Muscle of back (tissue), 13 donors: ENCODE measurements at places on chromosomes 5 and 9. TPM values are rescaled to one million over a fixed set of nuclear protein-coding genes. Genes with fewer than 3 reads are reported as not detected.
A peak's percentile ranks its signal among the peaks of the same experiment; 100 is the strongest.

GRCh38 chr9:99690573-99690972, 131.1 kb upstream of the NR4A3 start:
- no peak for DNase-seq

Gene WNT8A
- polyA plus RNA-seq: not detected

- peak; percentile 67 for DNase-seq
Measured at GRCh38 chr5:97534166-97534565, 351.1 kb upstream of the RIOK2 start.

Gene SOHLH1
- polyA plus RNA-seq: 0.26 TPM

- no peak for DNase-seq
Measured at GRCh38 chr5:107778647-107779046, 107.9 kb upstream of the EFNA5 start.

GRCh38 chr9:93061791-93062763, 3.6 kb downstream of the SUSD3 start:
- DNase-seq: peak; percentile 54

DNA sequence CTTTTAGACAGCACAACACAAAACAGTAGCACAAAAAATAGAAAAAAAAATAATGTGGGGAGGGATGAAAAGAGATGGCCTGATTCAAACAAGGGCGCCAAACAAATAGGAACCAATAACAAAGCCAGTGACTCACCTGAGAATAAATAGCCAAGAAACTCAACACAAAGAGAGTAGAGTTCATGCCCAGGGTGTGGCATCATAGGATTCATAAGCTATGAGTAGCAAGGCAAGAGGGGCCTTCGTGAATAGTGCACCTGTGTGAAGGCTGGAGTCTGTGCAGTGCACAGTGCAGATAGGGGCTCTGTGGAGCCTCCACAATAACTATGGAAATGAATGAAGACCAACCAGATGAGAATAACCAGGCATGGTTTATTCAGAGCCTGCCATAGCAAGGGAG, 541.7 kb downstream of the SPOCK1 start:
- no peak for DNase-seq

Gene CDH12
- 3.5 TPM for polyA plus RNA-seq

Gene TXNDC8
- not detected for polyA plus RNA-seq

GRCh38 chr9:5800969-5801738, 31.8 kb downstream of the ERMP1 start:
- DNase-seq: no peak

Gene FSD1L
- polyA plus RNA-seq: 9.4 TPM
